NCI-H2081 treated with DMSO at 0.1 percent for 48 hours (cell line): ENCODE measurements at places on chromosomes 2 and 18.

- DNase-seq = no peak
Observed at GRCh38 chr2:75030218-75031009, 72.0 kb downstream of the POLE4 start.

GRCh38 chr2:145691659-145692058 lies 1171.7 kb upstream of the ZEB2 start:
- DNase-seq = no peak

DNA sequence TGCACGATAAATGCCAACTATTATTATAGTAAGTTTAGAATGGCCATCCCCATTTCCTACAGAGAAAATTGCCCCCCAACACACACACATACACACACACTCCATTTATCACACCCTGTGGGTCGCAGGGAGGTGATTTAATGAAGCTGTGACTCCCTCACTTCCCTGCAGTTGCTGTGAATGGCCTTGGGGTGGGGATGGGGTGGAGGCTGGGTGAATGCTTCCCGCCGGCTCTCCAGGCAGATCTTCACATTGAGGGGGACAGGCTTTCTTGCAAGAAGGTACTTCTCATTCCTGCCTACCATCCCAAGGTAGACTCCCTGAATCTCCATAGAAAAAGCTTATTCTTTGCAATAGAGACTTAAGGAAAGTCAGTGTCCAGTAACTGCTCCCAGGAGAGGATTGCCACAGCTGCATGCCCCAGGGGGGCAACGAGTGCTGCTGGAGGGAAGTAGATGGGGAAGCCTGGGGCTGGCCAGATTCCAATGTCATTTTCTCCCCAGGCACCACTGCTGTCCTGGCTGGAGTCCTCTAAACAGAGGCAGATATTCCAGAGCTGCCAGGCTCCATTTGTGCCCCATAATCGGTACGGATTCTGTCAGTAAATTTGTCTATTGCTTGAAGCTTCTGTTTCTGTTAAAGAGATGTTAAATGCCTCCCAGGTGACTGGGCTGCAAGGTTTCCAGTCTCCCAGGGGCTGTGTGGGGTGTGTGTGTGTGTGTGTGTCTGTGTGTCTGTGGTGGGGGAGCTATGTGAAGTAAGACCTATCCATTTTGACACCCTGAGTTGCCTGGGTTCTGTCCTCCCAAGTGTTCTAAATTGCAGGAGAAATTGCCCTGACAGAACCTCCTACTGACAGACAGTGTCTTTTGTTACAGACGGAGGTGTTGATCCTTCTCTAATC lies 265.5 kb downstream of the SRBD1 start:
- DNase-seq = peak; percentile 70

GRCh38 chr2:126749537-126749936 lies 93.6 kb downstream of the GYPC start:
- no peak for DNase-seq

DNA sequence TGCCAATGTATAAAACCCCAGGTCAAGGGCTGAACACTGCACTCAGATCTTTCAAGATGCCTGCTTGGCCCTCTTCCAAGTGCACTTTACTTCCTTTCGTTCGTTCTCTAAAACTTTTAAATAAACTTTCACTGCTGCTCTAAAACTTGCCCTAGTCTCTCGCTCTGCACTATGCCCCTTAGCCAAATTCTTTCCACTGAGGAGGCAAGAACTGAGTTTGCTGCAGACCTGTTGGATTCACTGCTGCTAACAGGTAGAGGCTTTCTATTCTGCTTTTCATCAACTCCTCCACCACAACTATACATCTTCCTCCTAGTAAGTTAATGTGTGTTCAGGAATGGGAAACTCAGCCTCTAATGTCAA lies 467.9 kb downstream of the MBD2 start:
- no peak for DNase-seq

GRCh38 chr18:72648481-72648960 lies 104.4 kb upstream of the CBLN2 start:
- no peak for DNase-seq

GRCh38 chr18:54187372-54187771 lies 37.1 kb downstream of the MBD2 start:
- no peak for DNase-seq

DNA sequence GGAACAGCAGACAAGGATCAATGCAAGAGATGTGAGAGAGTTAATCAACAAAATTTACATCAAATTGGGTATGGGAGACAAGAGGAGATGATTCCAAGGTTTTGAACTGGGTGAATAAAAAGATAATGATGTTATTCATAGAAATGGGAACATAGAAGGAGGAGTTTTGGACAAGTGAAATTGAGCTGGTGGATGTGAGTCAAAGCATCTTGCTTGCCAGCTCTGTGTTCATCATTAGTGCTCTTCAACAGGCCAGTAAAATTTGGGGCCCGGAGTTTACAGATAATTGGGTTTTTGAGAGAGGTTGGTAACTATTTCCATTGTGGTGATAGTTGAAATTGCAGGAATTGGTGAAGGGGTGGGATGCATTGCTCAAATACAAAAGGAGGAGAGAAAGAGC lies 69.9 kb upstream of the CAVIN2 start:
- no peak for DNase-seq

GRCh38 chr2:64649013-64649484 lies 4.7 kb downstream of the SERTAD2 start:
- no peak for DNase-seq

DNA sequence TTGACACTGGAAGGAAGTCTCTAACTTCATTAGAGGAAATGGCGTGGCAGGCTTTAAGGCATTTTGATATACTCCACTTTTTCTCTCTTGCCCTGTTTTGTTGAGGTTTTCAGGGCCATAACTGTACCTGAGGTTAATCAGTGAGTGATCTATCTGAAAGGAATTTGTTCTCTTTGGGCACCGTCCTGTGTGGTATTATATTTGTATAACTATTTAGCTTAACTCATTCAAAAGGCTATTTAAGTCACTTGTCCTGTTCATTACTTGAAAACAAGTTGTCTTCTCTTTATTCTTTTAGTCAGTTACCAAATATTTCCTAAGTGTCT lies 180.4 kb downstream of the NEDD4L start:
- no peak for DNase-seq

GRCh38 chr2:221517696-221518151 lies 54.4 kb downstream of the EPHA4 start:
- no peak for DNase-seq

DNA sequence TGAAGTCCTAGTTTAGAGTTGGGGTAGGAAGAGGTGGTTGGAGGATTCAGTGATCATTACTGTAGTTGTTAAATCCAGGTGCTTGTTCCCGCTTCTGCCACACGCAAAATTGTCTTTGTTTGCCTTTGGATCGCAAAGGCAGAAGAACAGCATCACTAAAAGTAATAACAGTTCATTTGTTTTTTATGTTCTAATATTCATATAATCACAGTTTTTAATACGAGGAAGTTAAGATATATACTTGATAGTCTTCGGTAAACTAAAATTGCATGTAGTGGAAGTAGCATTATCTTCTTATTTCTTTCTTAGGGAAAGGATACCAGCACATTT lies 365 bp downstream of the NDUFB3 start:
- no peak for DNase-seq

DNA sequence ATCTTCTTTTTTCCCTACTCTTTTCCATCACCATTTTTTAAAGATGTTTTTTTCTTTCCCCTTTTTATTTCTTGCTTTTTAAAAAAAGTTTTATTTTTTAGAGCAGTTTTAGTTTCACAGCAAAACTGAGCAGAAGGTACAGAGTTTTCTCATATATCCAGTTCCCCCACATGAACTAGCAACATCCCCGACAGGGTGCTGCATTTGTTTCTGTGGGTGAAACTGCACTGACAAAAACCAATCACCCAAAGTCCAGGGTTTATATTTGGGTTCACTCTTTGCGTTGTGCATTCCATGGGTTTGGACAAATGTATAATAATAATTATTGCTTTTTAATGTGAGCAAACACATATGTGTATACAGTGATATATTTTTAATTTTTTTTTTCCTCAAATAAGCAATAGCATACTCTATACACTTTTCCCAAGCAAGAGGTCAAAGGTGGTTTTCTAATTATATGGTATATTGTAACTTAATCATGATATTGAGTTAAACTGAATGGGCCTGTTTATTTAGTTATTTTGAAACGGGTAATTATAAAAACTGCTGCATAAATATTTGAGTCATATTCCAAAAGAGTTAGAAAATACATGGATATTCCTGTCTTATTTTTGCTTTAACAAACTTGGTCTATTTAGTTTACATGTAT lies 50.3 kb downstream of the NCK2 start:
- DNase-seq = no peak

- no peak for DNase-seq
Observed at GRCh38 chr2:120768112-120769048, 32.7 kb downstream of the GLI2 start.

DNA sequence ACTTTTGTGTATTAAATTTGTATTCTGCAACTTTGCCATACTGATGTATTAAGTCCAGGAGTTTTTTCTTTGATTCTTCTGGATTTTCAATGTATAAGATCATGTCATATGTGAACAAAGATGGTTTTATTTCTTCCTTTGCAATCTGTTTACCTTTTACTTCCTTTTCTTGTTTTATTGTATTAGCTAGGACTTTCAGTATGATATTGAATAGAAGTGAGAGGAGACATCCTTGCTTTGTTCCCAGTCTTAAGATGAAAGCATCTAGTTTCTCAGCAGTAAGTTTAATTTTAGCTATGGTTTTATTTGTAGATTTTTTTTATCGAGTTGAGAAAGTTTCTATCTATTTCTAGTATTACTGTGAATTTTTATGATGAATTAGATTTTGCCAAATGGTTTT lies 25.5 kb downstream of the VRK2 start:
- DNase-seq = no peak

DNA sequence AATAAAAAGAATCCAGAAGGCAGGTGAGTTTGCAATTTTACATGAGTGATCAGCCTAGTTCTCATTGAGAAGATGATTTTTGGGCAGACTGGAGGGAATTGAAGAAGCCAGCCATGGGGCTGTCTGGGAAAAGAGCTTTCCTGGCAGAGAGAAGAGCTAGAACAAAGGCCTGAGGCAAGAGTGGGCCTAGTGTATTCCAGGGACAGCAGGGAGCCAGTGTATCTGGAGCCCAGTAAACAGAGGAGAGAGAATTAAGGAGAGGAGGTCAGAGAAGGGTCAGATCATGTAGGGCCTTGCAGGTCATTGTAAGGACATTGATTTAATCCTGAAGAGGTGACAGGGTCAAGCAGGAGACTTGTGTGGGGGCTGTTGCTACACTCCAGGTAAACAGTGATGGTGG lies 195.8 kb downstream of the SATB2 start:
- DNase-seq = no peak

GRCh38 chr2:113148606-113149552 lies 21.5 kb downstream of the IL1RN start:
- DNase-seq = no peak

DNA sequence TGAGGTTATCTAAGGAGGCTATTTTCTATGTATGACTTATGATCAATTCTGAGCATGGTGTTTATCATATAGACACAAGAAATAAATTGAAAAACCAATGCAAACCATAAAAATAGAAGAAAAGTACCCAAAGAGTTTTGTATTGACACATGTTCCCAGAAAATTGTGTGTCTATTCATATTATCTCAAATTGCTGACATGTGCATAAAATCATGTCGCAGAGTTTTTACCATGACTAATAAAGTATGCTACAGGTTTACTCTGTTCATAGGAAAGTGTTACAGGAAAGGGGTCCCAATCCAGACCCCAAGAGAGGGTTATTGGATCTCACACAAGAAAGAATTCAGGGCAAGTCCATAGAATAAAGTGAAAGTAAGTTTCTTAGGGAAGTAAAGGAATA lies 290.7 kb upstream of the NRXN1 start:
- DNase-seq = no peak

- no peak for DNase-seq
Observed at GRCh38 chr2:78984386-78984785, 41.1 kb upstream of the REG3G start.

- no peak for DNase-seq
Observed at GRCh38 chr2:11203480-11203879, 48.2 kb downstream of the SLC66A3 start.

GRCh38 chr2:224039770-224040440 lies 819 bp upstream of the SERPINE2 start:
- no peak for DNase-seq

GRCh38 chr18:6979954-6980353 lies 137.6 kb downstream of the LAMA1 start:
- DNase-seq = no peak

DNA sequence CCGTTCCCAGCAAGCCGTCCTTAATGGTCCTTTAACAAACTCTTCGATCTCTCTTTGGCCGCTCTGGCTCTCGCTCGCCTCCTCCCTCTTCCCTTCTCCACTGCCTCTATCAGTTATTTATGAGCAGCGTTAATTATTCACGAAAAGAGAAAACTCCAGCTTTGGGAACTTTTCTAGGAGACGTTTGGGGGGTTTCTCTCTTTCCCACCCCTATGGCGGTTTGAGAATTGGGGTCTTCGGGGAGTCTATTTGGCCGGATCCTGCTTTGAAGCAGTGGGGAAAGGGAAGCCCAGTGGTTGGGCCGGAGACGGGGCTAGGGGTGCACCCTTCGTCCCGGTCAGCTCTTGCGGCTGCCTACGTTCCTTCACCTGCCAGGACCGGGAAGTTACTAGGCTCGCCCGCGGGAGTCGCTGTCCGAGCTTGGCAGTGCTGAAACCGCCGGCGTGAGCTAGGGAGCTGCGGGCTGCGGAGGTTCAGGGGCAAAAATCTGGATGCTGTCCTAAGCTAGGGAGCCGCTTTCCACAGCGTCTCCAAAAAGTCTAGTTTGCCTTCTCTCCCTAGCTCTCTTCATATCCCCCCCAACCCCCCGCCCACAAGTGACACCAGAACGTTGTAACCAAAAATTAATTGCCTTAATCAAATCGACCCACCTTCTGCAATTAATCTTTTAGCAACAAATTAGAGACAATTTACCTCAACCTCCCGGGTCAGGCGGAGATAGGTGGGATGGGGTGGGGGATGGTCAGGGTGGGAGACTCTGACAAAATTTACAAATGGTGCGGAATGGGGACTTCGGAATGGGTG lies 8.9 kb upstream of the SKOR2 start:
- no peak for DNase-seq

GRCh38 chr2:112836163-112836560 lies 417 bp downstream of the IL1B start:
- DNase-seq = no peak

DNA sequence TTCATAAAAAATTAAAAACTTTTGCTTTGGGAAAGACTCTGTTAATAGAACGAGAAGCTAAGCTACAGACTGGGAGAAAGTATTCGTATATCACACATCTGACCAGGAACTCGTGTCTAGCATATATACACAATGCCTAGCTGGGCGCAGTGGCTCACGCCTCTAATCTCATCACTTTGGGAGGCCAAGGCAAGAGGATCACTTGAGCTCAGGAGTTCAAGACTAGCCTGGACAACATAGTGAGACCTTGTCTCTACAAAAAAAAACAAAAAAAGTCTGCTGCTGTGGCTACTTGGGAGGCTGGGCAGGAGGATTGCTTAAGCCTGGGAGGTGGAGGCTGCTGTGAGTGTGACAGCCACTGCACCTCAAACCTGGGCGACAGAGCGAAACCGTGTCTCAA lies 46.6 kb downstream of the EPB41L5 start:
- no peak for DNase-seq
